HL-60 (cell line): ENCODE measurements at places on chromosomes 1 and 21.

GRCh38 chr1:221234791-221235190, 355.5 kb downstream of the HLX start:
- no peak for DNase-seq

GRCh38 chr1:19310720-19311502, 1.0 kb downstream of the AKR7A2 start:
- DNase-seq = no peak

DNA sequence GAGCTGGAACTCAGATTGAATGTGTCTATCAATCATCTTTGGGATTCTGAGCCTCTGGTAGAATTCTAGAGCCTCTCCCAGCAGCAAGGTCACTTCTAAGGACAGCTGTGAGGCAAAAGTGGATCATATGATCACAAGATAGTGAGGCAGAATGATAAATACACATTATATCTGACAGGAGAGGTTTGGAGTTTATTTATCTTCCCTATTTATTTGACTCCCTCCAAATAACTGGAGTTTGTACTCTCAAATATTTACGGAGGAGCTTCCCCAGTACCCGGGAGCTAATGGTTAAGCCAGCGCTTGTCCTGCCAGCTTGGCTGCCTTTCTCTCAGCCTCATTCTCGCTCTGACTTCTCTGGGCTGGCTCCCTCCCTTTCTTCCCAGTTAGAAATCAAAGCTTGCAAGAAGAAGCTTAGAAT, 2.3 kb downstream of the HMGCS2 start:
- DNase-seq = no peak

DNA sequence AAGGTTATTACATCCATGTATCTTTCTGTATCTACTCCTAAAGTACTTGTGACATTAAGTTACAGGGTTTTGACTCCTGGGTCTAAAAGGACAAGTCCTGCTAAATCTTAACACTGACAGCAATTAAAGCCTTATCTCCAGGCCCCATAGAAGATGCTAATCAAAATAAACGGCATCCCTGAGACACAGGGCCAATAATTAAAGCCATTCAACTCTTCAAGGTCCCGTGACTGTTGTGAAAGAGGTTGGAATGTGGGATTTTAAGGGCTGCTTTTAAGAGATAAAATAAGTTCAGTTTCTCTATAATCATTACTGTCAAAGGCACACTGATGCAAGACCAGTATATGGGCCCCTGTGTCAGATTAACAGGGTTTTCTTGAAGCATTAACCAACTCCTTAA, 8.3 kb downstream of the DNAI4 start:
- no peak for DNase-seq

DNA sequence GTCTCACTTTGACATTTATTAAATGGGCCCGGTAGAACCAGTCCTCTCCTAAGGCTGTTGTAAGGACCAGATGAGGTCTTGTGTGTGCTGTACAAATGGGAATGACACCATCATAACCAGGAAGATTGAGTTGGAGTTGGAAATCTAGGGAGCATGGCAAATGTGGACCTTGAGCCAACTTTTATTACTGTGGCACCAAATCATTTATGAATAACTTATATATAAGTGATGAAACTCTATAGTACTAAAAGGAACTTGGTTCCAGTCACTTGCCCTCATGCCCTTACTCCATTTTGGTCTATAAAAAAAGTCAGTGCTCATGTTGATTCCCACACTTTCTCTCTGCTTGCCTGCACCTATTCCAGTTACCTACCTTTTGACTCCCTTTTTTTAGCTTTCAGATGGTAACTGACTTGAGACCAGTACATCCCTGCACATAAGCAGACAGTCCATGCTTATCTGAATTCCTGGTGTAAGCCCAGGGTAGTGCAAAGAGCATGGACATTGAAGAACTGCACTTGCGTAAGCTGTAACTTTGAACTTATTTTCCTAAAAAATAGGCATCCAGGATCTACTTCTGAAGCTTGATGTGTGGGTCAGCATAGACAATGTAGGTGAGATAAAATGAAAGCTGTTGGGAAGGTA, 210.6 kb downstream of the PBX1 start:
- DNase-seq = no peak

DNA sequence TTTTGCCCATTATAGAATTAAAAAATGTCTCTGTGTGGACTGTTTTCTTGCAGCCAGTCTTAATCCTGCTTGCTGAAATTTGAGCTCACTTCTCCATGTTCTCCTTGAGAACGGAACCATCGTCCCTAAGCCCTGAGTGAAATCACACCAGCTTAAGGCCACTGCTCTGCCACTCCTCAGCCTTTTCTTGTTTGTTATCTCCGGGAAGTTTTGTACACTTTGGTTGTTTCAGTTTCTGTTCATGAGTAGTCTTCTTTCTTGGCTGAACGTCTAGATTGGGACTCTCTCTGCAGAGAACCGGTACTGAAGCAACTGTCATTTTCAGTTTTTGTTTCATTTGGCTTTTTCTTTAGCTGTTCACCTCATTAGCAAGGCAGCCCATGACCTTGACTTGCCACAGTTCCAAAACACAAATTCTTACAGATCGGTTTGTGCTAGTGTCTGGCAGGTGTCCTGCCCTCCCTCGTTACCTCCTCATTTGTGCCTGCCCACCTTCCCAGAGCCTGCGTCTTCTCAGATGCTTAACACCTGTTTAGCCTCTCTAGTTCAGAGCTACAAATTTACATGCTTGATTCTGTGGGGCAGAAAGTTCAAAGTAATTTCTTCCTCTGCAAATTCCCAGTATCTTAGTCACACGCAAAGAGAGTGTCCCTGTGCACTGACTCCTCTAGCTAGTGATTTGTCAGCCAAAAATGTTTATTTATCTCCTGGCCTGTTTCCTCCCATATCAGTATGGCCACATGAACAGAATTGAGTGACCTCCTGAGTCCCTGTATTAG, 12.4 kb downstream of the PSEN2 start:
- DNase-seq = no peak

- DNase-seq = no peak
These were observed 20.3 kb downstream of the EPB41 start for GRCh38 chr1:28934676-28935075.

DNA sequence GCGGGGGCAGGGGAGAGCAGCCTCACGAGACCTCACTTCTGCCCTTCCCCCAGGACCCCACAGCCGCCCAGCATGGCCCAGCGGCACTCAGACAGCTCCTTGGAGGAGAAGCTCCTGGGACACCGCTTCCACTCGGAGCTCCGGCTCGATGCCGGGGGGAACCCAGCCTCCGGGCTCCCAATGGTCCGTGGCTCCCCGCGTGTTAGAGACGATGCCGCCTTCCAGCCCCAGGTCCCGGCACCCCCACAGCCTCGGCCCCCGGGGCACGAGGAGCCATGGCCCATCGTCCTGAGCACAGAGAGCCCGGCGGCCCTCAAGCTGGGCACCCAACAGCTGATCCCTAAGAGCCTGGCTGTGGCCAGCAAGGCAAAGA, 8.5 kb downstream of the ARHGEF16 start:
- no peak for DNase-seq

GRCh38 chr1:83766241-83766691, 232.7 kb downstream of the TTLL7 start:
- DNase-seq = no peak

DNA sequence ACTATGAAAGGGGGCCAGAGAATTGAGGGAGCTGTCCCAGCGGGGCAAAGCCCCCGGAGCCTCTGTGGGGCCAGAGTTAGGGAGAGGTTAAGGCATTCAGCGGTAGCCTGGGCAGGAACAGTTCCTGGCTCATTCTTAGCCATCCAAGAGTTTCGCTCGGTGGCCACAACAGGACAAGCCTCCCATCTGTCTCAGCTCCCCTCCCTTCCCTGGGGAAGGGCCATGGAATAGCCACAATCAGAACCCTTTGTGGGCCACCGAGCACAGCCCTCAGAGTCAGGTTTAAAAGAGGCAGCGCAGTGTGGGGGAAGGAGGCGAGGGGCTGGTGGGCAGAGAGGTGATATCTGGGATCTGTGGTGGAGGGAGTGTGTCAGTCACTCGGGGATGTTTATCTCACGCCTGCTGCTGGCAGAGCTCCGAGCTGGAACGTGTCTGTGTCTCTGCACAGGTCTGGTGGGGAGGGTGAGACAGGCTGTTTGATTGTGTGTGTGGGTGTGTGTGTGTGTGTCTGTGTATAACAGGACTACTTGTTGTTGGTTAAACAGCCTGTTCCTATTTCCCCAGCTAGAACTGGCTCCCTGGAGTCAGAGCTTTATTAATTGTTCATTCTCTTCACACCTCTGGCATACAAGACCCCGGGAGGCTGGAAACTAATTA, 49.6 kb upstream of the GOLT1A start:
- DNase-seq = no peak

GRCh38 chr1:45196863-45197262, 9.5 kb downstream of the ZSWIM5 start:
- DNase-seq = no peak

DNA sequence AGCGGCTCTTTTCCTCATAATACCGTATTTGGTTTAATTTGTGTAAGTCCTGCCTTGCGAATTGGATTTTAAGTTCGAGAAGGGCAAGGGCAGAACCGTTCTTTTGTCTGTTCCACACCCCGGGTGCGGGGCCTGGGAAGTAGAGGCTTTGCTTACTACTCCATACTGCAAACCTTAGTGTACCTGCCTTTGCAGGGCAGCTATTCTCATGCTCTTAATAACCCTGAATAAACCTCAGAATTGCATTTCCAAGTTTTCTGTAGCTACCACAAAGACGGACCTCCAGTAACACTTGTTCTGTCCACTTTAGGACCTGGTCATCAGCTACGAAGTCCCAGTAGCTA, 657 bp upstream of the HNRNPU start:
- no peak for DNase-seq

- no peak for DNase-seq
These were observed 118.1 kb downstream of the CACNA1E start for GRCh38 chr1:181601186-181601950.

- no peak for DNase-seq
These were observed 3.8 kb downstream of the F13B start for GRCh38 chr1:197063212-197063611.

- no peak for DNase-seq
These were observed 15.1 kb upstream of the HEATR1 start for GRCh38 chr1:236619398-236619797.

DNA sequence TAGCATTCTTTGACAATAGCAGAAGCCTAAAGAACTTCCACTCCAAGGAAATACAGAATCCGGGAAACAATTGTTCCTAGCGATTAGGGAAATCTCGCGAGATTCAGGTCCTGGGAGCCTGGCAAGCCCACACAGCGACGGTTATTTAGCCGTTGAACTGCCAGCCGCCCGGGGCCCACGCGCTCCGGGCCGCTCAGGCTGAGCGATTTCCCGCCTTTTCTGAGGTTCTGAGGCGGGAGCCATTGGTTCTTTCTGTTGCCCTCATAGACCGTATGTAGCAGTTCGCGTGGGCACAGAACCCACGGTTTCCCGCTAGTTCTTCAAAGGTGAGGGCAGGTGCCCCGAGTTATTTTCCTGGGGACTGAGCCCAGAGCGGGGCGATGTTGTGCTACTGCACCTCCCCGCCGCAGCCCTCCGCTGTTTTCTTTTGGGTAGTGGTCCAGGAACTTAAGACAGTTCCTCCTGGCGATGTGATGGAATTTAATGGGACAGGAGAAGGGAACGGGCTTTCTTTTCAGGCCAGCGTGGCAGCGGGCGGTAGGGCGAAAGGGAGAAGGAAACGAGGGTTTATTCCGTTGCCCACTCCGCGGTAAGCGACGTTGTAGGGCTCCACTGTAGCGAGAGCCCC, at the start of gene SYCP1:
Gene SYCP1 (plus strand): TSS at position 171 of the 628 bp plus-strand sequence. CDS start 602 bp downstream, outside the sequence.
- no peak for DNase-seq
